T-helper 2 cell (primary cell): ENCODE measurements at places on chromosomes 4 and X.
A peak's percentile ranks its signal among the peaks of the same experiment; 100 is the strongest.

DNA sequence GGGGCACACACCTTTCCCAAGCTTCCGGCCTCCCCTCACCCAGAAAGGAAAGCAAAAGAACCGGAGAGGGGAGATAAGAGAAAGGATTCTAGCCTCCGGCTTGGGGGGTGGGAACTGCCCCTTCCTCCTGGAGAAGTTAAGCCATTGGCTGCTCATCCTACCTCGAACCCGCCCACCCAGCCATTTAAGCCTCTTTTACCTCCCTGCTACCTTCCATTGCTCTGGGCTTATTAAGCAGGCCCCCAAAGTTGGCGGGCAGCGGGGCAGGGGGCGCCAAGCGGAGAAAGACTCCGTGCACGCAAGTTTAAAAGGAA, 2.3 kb downstream of the MAML3 start:
- peak; percentile 11 for DNase-seq

- DNase-seq: no peak
Measured at GRCh38 chrX:40719218-40719617, 16.1 kb downstream of the MED14 start.

DNA sequence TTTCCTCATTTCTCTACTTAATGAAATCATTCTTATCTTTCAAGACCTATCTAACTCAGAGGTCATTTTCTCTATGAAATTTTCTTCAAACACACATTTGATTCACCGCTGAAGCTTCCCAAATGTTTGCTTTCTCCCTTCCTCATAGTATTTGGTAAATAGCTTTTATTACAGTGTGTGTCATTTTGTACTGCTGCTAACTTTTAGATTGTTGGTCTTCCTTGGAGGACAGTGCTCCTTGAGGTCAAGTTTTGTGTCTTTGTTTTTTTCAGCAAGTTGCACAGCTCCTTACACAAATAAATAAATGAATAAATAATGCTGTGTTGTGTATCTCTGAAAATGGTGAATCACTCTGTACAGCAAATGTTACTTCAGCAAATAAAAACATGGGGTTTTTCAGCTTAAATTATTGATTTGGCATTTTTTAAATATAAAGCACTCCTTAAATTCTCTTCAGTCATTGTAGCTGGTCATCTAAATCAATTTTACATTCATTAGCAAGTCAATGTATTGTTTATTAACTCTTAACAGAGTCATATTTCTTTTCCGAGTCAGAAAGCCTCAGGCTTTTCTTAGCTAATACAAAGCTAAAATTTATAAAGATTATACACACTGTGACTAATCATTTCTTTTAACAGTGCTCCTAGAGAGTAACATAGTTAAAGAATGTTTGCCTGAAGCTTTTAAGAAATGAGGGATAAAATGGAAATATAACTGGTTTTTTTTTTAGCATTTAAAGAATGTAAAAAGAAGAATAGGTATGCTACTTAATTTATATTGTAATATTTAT, 30.1 kb upstream of the MAD2L1 start:
- no peak for DNase-seq

GRCh38 chr4:66160606-66161005, 490.3 kb upstream of the EPHA5 start:
- no peak for DNase-seq

GRCh38 chr4:76610751-76611547, 175.9 kb downstream of the SHROOM3 start:
- no peak for DNase-seq

GRCh38 chrX:107117993-107118321, 665 bp downstream of the RBM41 start:
- DNase-seq: peak; percentile 17

DNA sequence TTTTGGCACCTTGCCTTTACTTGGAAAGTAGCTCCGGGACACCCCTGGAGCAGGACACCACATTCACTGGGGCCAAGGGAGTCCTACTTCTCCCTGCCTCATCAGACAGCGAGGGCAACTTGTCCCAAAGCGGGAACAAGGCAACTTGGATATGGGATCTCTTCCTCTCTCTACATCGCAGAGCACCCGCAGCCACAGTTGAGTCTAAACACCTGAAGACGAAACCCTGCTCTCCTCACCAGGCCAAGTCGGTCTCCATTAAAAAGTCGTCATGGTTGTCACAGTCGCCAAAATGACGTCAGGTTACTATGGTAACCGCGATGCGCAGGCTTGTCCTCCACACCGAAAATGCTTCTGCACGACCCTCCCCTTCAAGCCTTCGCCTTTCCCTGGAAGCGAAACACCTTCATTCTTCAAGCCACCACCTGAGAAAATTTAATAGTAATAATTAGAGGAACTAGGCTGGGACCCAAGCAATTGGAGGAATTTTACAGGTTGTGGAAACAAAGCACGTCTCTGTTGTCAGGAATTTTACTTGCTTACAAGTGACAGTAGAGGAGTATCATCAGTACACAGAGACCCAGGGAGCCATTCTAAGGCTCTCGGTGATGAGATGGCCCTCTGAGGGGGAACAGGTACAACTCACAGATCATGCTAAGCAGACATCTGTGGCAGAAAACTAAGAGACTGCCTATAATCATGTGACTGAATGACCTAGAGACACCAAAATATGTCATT, 30.5 kb upstream of the TCEAL4 start:
- DNase-seq: peak; percentile 81
